Immature natural killer cell (primary cell): ENCODE measurements at places on chromosomes 5 and 9.

DNA sequence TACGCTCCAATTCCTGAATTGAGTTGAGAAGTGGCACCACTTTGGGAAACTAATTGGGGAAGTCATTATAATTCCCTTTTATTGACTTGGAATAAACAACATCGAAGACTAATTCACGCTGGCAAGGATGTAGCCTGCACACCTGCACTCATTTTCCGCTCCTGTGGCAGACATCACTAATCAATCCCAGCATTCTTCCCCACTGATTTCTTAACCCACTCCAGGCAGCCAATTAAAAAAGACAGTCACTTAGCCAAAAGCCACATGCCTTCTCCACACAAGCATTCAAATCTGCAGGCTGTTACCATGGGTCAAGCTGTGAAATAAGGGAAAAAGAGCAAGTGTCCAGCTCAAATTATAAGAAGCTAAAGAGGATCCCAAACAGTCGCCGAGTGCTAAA lies 68.2 kb upstream of the HRH2 start:
- no peak for DNase-seq

GRCh38 chr5:100691548-100691947 lies 156.4 kb downstream of the FAM174A start:
- DNase-seq, result no peak

- no peak for DNase-seq
Measured at GRCh38 chr9:73613092-73613701, 461.5 kb downstream of the ANXA1 start.

- DNase-seq, result no peak
Measured at GRCh38 chr5:81837667-81838306, 86.9 kb upstream of the SSBP2 start.

DNA sequence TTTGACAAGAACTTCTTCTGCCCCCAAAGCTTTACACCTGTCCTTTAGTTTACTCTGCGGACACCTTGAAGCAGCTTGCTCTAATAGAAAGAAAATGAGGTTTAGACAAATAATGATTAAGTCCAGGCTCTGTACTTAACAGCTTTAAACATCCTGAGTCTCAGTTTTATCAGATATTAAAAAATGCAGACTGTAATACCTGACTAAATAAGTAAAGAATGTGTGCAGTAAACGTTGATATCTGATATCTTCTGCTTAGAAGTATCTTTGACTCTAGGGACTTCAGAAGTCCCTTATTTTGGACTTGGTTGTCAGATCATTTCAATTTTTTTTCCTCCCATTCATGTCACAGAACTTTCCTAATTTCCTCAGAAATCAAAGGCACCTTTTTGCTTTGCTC lies 1060.4 kb downstream of the CDH12 start:
- DNase-seq, result no peak
